ENCODE measurements at places on chromosomes 11 and 22.

- DNase-seq: no peak
These were observed 1280.6 kb upstream of the CNTN5 start for GRCh38 chr11:97739932-97740800.

- DNase-seq: no peak
These were observed 54.8 kb upstream of the PITPNB start for GRCh38 chr22:27973846-27974245.

DNA sequence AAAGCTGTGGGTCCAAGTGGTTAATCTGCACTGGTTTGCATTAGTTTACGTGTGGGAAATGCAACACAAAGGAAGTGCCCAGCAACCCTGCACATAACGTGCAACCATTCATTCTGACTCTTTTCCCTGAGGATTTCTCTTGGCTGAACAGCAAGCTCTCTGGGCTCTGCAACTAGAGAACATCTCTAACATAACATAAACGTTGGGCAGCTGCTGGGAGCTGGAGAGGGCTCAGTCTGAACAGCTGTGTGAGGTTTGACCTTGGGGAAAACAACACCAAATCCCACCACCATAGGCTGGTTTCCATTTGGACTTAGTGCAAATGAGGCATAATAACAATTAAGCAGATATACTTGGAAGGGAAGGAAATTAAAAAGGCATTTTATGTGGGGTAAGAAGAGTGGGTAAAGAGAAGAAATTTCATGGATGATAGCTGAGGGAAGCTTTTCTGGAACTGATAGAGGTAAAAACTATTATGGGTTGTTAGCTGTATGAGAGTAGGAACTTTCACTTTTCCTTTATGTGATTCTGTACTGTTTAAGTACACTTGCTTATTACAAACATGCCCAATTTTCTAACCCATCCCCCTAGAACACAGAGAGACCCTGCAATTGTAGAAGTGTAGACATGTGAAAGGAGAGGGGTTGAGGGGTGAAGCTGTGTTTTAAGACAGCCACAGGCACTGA is 76.2 kb downstream of the SNX19 start:
- no peak for DNase-seq

DNA sequence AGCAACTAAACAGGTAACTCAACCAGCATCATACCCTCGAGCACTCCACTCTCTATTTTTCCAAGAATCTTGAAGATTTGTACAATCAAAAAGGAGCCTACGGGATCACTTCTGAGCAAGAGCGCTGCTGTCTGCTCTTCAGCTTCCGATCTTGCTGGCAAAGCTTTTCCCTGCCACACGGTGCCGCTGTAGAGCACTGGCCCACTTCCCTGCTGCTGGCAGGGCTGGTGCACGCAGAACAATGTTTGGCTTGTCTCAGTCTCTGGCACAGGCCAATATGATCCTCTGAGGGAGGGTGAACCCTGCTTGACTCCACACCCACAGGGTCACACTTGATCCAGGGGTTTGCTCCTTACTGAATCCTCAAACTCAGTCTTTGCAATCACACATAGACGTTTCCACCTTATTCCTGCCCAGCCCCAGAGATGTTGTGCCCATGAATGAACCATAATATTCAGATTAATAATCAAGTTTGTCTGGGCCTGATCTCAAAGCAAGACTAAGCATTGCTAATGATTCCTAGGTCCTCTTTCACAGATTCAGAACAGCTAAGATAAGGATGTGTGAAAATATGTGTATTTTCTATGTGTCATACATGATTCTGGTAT is 536.6 kb downstream of the SOX6 start:
- DNase-seq: no peak

DNA sequence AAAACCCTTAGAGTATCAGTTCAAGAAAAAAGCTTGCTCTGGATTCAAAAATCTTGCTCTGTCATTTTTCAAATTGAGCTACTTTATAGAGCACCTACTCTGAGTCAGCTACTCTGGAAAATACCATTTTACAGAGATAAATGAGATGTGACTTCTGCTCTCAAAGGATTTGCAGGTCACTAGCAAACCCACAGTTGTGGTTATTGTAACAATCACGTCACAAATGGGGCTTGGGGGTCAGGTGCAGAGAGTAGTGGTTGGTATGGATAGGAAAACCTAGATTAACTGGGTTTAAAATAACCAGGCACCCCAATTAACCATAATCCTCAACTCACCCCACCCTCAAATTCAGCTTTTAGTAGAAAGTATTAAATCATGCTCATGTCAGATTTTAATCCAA is 52.3 kb downstream of the MSANTD4 start:
- DNase-seq: no peak

GRCh38 chr11:110475671-110476070 is 45.9 kb downstream of the FDX1 start:
- no peak for DNase-seq

- no peak for DNase-seq
These were observed 10.9 kb downstream of the PAMR1 start for GRCh38 chr11:35514481-35514880.

DNA sequence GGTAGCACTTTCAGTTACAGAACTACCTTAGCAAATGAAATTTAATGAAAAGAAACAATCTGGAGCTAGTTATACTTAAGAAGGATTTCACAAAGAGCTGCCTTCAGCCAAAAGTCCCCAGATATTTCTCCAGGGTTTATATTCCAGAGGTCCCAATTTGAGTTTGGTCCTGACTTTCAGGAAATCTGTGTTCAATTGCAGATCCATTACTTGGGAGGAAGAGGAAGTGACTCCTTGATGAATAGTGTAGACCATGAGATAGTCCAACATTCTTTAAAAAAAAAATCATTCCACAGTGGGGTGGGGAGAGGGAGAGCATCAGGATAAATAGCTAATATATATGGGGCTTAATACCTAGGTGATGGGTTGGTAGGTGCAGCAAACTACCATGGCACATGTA is 117.6 kb upstream of the ARHGAP20 start:
- no peak for DNase-seq

DNA sequence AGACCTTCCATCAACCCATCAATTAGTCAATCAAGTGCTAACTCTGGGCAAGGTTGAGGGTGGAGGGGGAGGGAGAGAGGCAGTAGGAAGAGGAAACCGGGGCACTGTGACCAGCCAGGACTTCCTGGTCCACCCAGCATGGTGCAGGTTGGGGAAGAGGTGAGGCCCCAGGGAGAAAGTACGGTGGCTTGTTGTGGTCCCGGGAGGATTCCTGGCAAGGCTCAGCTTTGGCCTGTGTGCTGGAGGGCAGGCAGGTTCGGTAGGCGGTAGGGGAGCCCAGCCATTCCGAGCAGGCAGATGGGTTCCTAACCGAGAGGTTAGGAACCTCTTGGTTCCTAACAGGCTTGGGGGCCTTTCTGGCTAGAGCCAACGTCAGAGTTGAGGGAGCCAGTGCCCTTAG is 10.8 kb downstream of the ST14 start:
- no peak for DNase-seq

DNA sequence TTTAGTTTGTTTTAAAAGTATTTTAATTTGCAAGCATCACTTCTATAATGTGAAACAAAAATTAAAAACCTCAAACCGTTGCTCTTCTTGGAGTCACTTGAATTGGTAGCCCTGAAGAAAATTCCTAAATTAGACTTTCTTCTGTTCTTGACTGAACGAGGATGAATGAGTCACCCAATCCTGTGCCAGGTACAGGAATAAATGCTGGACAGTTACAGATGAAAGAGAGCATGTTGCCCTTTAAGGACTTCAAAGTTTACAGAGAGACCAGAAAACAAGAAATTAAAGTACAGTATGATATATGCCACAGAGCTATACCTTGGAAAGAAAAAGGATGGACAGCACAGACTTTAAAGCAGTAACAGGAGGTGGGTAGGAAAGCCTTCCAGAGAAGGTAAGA is 41.3 kb upstream of the CXCR5 start:
- DNase-seq: no peak

GRCh38 chr22:16963189-16963945 is 44.7 kb downstream of the GAB4 start:
- no peak for DNase-seq

- no peak for DNase-seq
These were observed 33.3 kb downstream of the RBFOX2 start for GRCh38 chr22:35995348-35995747.

- DNase-seq: no peak
These were observed 36.0 kb downstream of the IRAG1 start for GRCh38 chr11:10657308-10658271.

DNA sequence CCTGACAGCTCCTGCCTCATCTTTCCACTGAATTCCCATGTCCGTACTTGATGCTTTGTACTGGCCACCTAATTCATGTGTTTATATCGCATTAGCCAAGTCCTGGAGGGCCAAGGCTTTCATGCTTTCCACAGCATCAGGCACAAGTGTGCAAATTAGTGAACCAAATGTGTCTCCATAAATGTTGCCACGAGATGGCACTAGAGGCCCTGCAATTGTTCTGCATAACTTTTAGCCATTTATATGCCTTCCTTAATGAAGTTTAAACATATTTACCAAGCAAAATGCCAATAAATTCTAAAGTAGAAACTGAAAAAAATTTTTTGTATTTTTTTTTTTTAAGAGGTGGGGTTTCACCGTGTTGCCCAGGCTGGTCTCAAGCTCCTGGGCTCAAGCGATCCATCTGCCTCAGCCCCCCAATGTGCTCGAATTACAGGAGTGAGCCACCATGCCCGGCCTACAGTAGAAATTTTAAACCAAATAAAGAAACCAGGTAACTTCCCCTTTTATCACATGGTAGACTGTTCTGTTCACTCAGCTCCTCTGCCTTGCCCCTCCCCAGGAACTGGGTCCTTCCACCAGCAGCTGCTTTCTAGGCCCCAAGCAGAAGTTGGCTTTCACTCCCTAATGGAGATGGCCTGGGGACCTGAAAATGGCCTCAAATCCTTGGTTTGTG is 20.8 kb upstream of the IL18BP start:
- peak; percentile 62 for DNase-seq

- DNase-seq: no peak
These were observed 984.3 kb upstream of the CCDC90B start for GRCh38 chr11:84270466-84270865.

GRCh38 chr11:47333526-47333845 is 19.0 kb downstream of the MYBPC3 start:
- DNase-seq: no peak

DNA sequence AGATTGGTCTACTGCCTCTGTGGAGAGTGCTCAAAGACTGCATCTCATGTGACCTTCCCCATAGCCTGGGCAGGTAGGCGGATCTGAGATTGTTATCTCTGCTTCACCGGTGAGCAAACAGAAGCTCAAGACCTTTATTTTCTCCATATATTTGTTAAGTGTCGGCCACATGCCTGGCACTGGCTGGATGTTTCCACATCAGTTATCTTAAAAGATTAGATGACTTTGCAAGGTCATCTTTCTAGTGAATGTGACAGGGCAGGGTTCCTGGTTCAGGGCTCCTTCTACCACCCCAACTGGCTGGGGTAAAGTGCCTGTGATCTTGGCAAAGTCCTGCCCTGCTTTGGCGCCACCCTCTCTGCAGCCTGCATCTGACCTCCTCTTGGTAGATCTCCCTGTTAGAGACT is 125.0 kb downstream of the CCDC81 start:
- DNase-seq: no peak

- no peak for DNase-seq
These were observed 13.5 kb downstream of the CD59 start for GRCh38 chr11:33722590-33723234.

DNA sequence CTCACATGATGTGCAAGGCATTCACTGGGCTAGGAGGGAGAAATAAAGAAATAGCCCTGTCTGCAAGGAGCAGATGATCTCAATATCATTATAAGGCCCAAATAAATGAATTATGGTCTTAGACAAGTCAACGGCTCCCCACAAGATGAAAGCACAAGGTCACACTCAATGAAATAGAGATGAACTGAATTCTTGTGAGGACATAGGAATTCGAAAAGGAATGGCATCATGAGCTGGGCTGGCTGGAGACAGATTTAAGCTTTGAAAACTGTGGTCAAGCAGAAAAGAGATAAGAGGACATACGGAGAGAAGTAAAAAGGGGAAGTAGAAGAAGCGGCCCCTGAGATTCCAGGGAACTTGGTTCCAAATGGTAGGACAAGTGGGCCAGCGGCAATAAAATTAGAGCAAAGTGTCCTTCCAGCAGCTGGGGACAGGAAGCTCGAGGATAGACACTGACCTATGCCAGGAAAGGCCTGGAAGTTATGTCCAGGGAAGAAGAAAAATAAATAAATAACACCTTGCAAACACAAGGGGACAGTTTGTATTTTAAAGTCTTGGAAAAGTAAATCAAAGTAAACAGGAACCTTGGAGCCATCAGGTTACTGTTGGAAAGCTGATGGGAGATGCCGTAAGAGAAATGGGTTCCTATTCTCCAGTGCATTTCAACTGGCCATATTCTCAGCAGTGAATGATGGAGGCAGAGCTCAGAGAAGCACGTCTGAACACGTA is 37.8 kb downstream of the GALNT18 start:
- no peak for DNase-seq

GRCh38 chr11:72483412-72484186 is 49.3 kb upstream of the CLPB start:
- DNase-seq: no peak

GRCh38 chr11:114215871-114216795 is 80.1 kb upstream of the NNMT start:
- DNase-seq: peak; percentile 100

DNA sequence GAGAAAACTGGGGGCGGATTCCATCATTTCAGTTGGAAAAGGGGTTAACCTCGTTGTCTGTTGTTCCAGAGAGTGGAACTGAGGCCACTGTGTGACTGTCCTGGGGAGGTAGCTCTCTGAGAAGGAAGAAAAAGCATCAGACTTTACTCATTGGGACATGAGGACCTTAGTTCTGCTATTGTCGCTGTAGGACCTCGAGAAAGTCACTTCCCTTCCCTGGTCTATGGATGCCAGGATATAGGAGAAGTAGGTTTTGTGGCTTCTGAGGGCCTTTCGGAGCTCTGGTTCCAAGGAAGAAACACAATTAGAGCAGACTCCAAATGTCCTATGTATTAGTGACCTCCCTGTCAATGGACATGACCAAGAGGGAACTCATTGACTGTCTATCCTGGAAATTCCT is 6.2 kb downstream of the MYO18B start:
- no peak for DNase-seq

GRCh38 chr22:45151503-45151902 is 12.2 kb upstream of the NUP50 start:
- no peak for DNase-seq

DNA sequence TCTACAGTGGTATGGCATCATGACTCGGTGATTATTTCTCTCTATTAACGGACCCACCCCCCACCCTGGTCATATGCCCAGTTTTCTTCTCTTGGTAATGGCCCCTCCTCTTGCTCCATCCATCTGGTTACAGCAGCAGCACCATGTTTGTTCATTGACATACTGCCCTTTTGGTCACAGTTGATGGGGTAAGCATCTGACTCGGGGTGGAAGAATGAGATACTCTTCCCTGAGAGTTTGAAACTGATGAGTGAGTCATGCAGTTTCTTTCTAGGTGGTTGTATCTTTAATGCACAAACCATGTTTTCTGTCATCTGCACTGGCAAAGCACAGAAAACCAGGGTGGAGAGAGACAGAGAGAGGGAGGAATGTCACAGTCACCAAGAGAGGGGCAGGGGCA is 126.0 kb downstream of the SYN3 start:
- no peak for DNase-seq

DNA sequence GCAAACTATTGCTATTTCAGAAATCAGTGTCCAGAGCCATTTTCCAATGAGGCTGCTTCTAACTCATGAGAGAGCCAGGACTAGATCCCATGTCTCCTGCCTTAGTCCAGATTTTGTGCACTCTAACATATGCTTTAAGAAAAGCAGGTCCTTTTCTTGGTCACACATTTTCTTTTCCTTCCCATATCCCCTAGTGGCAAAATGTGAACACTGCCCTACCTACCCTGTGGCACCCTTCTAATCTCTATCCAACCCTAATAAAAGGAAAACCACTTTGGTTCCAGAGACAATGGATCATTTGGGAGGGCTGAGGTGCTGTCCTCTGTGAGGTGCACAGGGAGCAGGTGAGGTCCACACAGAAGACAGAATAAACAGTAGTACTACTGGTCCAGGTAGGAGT is 72.0 kb upstream of the DDI1 start:
- DNase-seq: no peak

Measured in GF-D8 (cell line).